Effector memory CD4-positive, alpha-beta T cell (primary cell): ENCODE measurements at places on chromosomes 13 and 19.

DNA sequence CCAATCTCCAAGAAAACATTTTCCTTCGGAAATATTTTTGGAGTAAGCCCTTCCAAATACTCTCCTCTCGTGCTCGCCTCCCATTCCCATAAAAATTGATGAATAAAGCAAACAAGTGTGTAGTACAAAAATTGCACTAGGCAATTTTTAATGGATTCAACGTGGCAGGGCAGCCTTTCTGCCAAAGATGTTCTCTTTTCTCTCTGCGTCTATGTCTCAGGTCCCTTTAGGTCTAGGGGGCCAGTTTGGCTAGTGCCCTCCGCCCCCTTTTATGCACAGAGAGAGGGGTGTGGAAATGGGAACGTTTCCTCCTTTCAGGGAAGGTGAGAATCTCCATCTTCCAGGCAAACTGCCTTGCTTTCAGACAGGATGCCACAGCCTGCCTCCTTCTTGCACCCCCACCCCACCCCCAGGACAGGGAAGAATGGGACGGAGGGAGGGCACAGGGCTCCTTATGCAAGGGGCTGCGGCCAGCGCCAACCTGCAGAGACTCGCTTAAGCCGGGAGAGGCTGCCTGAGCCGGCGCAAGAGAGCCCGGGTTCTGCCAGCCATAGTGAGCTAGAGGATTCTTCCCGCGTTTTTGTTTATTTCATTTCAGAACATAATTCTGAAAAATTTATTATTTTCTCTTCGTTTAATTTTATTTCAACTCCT lies 2.7 kb upstream of the ZIC2 start:
- no peak for DNase-seq

GRCh38 chr19:7197760-7198696 lies 96.2 kb downstream of the INSR start:
- DNase-seq: peak; percentile 82

DNA sequence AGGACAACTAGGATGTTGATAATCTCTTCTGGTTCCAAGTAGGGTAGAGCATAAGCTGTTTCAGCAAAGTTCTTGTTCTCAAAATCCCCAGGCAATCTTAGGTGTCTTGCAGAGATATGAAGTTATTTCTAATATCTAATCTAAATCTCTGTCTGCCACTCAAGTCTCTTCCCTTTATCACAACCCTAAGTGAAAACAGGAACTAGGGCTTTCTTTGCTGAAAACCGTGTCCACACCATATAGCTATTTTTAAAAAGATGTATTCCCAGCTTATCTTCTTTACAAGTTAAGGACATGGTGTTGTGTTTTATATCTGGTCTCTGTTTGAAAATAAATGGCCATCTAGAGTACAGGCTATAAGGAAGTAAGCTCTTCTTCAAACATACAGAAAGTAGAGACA lies 11.3 kb upstream of the RNASEH2B start:
- no peak for DNase-seq

GRCh38 chr19:9627856-9628255 lies 6.8 kb upstream of the ZNF561 start:
- DNase-seq: no peak

DNA sequence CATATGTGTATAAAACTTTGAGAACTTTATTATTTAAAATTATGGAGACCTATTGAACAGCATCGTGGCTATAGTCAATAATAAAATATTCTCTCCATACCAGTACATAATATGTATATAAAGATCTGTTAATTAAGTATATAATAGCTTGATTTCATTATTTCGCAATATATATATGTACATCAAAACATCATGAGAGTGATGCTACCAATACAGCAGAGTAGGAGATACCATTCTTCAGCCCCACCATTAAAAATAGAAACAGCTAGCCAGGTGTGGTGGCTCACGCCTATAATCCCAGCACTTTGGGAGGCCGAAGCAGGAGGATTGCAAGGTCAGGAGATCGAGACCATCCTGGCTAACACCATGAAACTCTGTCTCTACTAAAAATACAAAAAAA lies 1755.3 kb upstream of the SPRY2 start:
- no peak for DNase-seq

DNA sequence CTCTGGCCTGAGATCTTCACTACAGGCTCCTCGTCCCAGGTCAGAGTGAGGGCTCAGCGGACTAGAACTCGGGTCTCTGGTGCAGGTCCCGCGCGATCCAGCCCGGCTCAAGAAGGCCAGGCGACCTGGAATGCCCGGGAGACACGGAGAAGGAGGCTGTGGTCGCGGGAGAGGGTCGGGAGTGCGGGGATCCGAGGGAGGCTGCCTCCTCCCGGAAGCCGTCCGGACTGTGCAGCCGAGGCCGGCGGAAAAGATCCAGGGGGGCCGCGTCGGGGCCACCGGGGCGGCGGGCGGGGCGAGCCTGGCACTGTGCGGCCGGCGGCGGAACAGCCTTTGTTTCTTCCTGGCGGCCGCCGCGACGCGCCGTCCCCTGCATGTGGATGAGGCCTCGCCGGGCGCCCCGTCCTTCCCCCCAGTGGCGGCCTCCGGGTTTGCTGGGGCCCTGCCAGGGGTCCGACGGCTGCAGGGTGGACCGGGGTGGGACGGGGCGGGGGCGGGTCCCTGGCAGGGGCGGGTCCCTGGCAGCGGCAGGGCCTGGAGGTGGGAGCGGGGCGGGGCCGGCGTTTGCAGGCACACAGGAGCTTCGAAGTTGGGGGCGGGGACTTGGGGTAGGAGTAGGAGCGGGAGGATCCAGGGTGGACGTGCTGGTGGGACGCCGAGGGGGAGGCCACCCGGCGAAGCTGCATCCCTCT lies 1.0 kb upstream of the SLC7A10 start:
- DNase-seq: no peak

DNA sequence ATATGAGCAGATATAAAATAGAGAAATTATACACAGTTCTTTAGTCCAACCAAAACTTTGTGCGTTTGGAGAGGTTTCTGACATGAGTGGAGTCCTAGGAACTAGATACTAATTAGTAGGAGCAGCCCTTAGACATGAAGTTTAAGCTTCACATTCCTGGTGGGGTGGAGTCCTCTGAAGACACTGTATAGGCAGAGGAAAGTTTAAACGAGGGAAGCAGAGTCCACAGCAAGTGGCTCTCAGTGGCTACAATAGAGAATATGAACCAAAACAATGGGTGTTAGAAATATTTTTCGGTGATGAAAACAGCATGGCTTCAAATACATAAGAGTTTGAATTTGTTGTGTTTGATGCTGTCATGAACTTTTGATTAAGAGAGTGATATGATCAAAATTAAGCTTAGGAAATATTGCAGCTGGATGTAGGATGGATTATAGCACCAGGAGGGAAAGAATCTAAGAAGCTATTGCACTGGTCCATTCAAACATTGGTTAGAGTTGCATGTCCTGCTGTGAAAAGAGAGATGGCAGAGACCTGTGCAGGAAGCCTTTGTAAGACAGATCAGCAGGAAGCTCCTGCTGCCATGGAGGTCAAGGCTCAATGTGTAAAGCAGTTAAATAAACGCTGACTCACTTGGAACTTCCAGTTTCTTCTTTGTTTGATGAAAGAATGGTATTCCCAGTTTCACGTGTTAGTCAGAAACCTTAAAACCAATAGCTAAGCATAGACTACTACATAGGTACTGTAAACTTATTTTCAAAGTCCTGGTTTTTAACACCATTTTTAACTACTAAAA lies 175.2 kb downstream of the TDRD3 start:
- DNase-seq: no peak

DNA sequence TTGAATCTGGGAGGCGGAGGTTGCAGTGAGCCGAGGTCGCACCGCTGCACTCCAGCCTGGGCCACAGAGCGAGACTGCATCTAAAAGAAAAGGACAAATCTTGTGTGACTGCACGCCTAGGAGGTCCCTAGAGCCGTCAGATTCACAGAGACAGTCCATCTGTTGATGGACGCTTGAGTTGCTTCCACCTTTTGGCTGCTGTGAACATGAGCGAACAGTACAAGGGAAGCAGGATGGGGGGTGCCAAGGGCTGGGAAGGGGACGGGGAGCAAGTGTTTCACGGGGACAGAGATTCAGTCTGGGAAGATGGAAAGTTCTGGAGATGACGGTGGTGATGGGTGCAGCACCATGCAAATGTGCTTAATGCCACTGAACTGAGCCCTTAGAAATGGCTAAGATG lies 78.7 kb downstream of the GNG7 start:
- DNase-seq: no peak

GRCh38 chr13:112803422-112803821 lies 113.6 kb downstream of the ATP11A start:
- DNase-seq: no peak

- DNase-seq: no peak
Measured at GRCh38 chr19:51418707-51419106, 1.3 kb upstream of the SIGLEC10 start.

DNA sequence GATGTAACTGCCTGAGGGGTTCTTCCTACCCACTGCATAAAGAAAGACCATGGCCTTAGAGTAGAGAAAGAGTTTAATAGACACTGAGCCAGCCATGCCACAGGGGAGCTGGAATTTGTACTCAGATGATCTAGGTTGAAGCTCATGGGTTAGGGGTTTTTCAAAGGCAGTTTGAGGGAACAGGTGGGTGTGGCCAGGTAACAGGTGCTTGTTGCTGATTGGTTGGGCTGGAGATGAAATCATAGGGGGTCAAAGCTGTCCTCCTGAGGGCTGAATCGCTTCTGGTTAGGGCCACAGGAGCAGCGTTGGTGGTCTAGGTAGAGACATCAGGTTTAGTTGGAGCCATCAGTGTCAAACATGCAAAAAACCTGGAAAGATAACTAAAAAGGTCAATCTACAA lies 59.2 kb upstream of the CSNK1A1L start:
- no peak for DNase-seq

- no peak for DNase-seq
Measured at GRCh38 chr13:92354583-92354982, 872.0 kb upstream of the GPC6 start.

- no peak for DNase-seq
Measured at GRCh38 chr13:58298556-58299135, 667.1 kb downstream of the PCDH17 start.

DNA sequence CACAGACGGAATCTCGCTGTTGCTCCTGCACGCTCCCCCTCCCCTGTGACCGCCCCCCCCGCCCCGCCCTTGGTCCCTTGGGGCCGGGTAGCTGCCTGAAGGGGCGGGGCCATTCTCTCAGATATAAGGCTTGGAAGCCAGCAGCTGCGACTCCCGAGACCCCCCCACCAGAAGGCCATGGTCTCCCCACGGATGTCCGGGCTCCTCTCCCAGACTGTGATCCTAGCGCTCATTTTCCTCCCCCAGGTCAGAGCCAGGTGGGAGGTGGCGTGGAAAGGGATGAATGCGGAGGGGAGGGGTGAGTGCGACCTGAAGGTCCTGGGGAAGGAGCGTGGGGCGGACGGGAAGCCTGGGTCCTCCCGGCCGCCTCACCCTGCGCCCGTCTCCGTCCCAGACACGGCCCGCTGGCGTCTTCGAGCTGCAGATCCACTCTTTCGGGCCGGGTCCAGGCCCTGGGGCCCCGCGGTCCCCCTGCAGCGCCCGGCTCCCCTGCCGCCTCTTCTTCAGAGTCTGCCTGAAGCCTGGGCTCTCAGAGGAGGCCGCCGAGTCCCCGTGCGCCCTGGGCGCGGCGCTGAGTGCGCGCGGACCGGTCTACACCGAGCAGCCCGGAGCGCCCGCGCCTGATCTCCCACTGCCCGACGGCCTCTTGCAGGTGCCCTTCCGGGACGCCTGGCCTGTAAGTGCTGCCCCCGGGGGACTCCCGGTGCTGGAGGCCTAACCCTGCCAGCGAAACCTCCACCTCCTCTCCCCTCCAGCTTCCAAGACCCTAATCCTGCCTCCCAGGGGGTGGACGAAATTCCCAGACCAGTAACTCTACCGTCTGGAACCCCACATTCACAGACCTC lies at the start of gene DLL3:
TSS of gene DLL3 (plus strand) at position 150 of the 845 bp plus-strand sequence. CDS start at position 178, 28 bp downstream.
- no peak for DNase-seq

- no peak for DNase-seq
Measured at GRCh38 chr13:46598140-46598819, 45.3 kb downstream of the LRCH1 start.
